Upper lobe of right lung (tissue), 1 donor: ENCODE measurements at places on chromosomes 7 and 10. TPM values are rescaled to one million over a fixed set of nuclear protein-coding genes. Genes with fewer than 3 reads are reported as not detected.

- no peak for DNase-seq
Measured at GRCh38 chr10:98745645-98746044, 298.9 kb upstream of the HPS1 start.

DNA sequence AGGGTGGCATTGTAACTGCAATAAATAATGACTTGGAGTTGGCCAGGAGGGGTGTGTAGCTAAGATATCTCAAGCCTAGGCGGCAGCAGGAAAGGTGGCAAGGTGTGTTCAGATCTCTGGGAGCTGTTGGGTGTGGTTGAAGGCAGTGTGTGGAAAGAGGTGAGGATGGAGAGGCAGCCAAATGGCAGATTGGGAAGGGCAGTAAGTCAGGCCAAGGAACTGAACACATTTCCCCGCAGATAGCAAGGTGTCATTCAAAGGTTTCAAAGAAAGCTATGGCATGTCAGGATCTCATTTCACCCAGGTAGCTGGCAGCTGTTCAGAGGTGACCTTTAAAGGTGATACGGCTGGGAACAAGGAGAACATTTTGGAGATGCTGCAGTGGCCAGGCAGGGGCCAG lies 586.0 kb upstream of the MGMT start:
- DNase-seq = no peak

- peak; percentile 51 for DNase-seq
Measured at GRCh38 chr10:133401981-133402725, 8.2 kb downstream of the MTG1 start.

DNA sequence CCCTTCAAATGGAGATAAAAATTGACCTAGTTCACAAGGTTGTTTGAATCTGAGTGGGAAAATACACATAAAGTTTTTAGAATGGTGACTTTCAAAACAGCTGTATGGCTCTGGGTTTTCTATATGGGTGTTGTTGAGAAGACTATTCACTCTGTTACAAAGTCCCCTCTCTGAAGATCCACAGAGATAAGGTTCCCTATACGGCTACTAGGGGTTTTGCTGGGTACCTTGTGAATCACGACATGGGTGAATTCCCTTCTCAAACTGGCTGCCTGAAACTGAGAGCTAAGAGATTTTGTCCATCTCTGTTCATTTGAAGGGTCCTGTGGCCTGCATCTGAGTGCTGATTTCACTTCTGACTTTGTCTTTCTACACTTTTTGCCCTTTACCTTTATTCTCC lies 11.8 kb upstream of the SLC13A1 start:
- DNase-seq = no peak

GRCh38 chr7:47322731-47323130 lies 259.2 kb downstream of the TNS3 start:
- no peak for DNase-seq

- no peak for DNase-seq
Measured at GRCh38 chr10:24718031-24718855, 5.4 kb downstream of the ARHGAP21 start.

DNA sequence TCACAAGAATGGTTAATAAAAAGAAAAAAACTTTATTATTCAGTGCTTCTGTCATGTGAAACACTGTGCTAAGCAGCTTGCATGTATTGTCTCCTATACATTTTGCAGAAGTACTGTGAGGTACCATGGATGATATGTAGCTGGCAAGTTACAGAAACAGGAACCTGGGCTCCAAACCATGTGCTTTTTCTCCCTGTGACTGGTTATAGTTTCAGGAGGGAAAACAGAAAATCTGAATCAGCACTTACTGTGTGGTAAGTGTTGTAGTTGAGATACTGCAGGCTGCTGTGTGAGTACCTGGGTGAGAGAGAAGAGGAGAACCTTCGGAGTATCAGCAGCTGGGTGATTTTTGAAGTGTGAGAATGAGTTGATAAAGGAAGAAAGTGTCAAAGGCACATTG lies 285.0 kb downstream of the SUGCT start:
- no peak for DNase-seq

DNA sequence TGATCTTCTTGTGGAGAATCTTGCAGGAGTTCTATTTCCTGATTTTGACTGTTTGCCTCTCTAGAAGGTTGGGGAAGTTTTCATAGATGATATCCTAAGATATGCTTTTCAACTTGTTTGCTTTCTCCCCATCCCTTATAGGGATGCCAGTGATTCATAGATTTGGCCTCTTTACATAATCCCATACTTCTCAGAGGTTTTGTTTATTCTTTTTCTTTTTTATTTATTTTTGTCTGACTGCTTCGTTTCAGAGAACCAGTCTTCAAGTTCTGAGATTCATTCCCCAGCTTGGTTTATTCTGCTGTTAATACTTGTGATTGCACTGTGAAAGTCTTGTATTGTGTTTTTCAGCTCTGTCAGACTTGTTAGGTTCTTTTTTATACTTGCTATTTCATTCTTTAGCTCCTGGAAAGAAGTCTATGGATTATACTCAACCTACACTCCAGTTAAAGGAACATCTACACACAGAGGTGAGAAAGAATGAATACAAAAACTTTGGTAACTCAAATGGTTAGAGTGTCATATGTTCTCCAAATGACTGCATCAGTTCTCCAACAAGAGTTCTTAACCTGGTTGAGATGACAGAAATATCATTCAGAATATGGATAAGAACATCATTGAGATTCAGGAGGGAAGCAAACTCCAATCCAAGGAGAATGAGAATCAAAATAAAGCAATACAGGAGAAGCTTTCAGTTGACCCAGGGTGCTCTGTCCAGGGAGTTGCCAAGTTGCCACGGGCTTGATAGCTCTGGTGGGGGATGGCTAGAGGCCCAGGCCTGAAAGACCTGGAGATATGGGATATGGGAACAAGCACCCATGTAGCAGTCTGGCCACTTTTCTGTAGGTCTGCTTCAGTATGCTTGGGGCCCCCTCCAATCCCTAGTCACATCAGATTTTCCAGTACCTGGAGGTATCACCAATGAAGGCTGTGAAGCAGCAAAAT lies 150.3 kb downstream of the AHR start:
- DNase-seq = no peak

DNA sequence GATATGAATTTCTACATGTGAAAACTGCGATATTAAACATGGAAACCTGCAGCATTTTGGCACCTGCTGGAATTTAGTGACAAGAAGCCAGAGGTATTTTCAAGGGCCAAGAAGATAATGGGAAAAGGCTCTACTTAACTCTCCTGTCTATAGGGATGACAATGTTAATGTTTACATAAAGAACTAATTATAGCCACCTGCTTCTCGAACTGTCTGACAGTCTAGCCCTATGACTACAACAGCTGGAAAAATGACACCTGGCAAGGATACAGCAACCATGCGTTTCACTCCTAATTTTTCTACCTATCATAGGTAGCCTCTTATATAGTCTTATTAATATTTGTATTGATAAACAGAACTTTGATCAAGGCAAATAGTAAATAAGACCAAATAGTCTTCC lies 49.6 kb downstream of the MAGI2 start:
- no peak for DNase-seq

DNA sequence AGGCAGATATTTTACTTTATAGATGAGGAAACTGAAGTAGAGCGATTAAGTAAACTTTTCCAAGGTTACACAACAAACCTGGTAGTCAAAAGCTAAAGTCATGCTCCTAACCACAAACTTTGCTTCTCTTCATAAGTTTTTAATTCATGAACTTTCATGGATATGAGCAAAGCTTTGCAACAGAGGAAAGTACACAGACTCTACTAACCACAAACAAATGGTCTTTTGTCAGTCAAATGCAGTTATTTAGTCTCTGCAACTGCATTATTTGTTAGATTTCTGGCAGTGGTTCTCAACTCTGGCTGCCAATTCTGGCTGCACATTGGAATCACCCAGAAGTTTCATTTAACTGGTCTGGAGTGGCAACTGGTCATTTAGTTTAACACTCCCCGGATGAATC lies 140.6 kb upstream of the TMEM168 start:
- DNase-seq = no peak

DNA sequence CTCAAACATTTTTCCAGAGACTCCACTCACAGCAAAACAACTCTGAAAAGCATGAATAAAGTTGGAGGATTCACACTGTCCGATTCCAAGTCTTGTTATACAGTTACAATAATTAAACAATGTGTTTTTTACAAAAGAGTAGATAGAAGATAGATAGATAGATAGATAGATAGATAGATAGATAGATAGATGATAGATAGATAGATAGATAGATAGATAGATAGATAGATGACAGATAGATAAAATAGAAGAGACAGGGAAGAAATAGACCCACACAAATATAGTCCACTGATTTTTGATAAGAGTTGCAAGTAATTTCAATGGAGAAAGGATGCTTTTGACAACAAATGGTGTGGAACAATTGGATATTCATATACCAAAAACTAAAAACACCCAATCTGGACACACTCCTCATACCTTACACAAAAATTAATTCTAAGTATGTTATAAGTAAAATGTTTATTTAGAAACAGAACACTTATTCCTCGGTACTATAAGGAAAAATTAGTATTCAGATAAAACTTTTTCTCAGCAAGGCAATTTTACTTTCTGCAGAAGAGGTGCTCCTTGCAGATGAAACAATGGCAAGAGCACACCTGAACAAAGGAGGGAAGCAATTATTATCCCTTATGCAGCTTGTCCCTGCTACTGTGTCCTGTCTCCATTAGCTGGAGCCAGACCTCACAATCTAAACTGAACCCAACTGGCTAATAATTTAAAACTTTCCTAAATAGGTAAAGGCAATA lies 5.7 kb upstream of the TAS2R39 start:
- no peak for DNase-seq

DNA sequence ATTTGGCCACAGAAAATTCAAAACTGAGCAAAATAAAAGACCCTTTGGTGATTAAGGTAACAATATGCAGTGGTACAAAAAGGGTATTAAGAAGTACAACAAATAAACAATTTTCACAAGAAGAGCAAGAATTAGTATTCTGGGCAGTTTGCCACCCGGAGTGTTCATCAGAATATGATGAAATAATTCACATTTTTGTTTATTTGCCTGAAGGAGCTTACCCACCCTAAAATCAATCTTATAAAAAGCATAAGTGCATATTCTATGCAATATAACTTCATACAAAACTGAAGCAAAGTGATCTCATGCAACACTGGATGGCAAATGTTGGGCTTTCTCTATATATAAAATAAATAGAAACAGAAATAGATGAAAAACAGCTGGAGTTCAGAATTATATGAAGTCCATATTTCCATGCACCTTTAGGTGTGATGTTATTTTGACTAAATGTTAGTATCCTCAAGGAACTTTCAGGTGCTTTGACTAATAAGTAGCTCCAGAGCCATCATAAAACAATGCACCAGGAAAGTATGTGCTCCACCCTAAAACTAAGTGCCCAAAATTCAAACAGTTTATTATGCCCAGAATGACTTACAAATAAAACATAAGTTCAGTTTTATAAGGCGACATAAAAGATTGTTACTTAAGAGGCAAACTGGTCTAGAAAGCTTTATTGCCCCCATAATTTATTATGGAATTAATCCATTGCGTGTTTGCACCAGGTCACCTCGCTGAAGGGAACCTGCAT lies 474.3 kb downstream of the SEMA3D start:
- DNase-seq = no peak

DNA sequence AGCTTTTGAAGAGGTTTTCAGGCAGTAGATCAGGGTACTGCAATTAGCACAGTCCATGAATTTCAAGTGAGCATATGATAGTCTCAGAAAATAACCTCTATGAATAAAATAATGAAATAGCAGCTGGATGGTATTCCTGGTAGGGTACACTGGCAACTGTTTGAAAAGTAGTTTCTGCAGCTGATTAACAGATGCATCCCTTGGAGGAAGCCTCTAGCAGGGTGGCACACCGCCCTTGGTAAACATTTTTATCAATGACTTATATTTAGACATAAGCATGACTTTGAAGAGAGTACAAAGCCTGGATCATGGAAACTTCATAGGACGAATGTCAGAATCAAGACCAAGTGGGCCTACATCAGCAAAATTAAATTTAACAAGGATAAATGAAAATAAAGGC lies 26.8 kb downstream of the WNT16 start:
- DNase-seq = no peak

DNA sequence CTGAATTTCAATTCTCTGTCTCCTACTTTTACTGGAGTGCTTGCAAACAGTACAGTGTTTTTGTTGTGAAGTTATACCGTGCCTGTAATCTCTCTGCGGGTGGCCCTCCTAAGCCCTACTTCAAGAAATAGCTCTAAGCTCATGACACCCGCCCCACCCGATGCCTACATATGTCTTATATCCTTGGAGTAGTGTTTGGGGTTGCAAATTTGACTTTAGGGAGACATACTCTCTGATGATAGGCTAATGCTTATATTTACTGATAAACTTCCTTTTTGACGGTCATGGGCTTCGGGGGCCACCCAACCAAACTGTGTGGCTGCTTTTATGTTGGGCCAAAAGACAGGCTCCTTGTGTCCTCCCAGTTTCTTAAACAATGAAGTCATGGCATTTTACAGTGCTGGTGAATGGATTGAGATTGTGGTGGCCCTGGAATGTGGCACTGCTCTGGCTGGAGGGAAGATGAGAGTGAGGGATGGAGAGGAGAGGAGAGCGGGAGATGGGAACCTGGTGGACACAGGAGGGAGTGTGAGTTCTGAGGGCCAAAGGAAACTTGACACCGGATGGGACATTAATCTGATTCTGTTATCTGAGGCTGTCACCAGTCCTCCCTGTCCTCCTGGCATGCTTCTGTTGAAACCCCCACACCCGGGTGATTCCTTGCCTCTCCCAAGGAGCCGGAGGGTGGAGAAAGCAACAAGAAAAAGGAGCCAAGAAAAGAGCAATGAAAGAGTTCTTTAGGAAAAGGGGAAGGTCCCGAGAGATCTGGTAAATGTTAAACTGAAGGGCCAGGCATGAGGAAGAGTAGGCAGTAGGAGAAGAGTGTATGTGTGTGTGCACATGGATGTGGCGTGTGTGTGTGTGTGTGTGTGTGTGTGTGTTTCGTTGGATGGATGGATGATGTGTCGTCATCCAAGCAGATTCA lies 113.3 kb downstream of the TCF7L2 start:
- DNase-seq = no peak

DNA sequence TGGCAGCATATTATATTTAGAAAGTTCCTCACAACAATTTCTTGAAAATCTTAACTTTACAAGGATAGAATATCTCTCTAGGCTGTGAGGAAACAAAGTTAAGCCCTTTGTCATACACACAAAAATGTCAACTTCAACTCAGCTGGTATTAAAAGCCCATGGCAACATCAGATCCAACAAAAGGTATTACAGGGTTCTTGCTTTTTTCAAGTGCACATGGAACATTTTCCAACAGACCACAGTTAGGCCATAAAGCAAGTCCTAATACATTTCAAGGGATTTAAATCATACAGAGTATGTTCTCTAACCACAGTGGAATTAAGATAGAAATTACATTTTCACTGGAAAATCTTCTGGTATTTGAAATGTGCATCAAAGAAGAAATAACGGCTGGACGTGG lies 71.9 kb upstream of the OIT3 start:
- no peak for DNase-seq

HERC4 gene
- 55.1 TPM for total RNA-seq

TDRD1 gene
- total RNA-seq = 0.14 TPM

TMEM120A gene
- total RNA-seq = 43.9 TPM

CHAT gene
- not detected for total RNA-seq

TUBAL3 gene
- not detected for total RNA-seq

DRGX gene
- not detected for total RNA-seq

PON1 gene
- total RNA-seq = 0.49 TPM

ANKIB1 gene
- 50.1 TPM for total RNA-seq

PHYHIPL gene
- not detected for total RNA-seq

FEZF1 gene
- total RNA-seq = not detected

SHH gene
- total RNA-seq = 10.1 TPM

FAM25C gene
- not detected for total RNA-seq

IQUB gene
- total RNA-seq = 0.75 TPM

C10orf53 gene
- not detected for total RNA-seq

OPN1SW gene
- not detected for total RNA-seq

NRCAM gene
- total RNA-seq = 2.0 TPM

CLRN3 gene
- total RNA-seq = not detected
